ENCODE measurements at places on chromosomes 12 and 14. TPM values are rescaled to one million over a fixed set of nuclear protein-coding genes. Genes with fewer than 3 reads are reported as not detected.

DNA sequence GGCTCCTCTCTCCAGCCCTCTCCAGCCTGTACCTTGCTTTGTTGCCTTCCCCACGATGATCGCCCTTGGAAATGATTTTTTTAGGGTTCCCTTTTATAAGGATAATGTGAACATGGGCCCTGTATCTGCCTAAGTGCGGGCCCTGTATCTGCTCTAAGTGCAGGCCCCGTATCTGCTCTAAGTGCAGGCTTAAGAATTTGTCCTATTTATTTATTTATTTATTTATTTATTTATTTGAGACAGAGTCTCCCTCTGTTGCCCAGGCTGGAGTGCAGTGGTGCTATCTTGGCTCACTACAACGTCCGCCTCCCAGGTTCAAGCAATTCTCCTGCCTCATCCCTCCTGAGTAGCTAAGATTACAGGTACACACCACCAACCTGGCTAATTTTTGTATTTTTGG lies 22.5 kb downstream of the GALNT16 start:
- no peak for DNase-seq
- H3K27me3 ChIP-seq: no peaks in the 10 kb centered on the region
- H3K36me3 ChIP-seq: no peaks in the 10 kb centered on the region
- no peak overlapping the region for H3K4me3 ChIP-seq

GRCh38 chr12:3805077-3805476 lies 52.2 kb upstream of the CRACR2A start:
- H3K27me3 ChIP-seq: no peaks in the 10 kb centered on the region
- no peak overlapping the region for H3K4me3 ChIP-seq
- DNase-seq: no peak
- H3K36me3 ChIP-seq: peaks cover 6% of the 10 kb centered on the region

- DNase-seq: no peak
- no peak overlapping the region for H3K27ac ChIP-seq
- no peak overlapping the region for H3K4me3 ChIP-seq
Observed at GRCh38 chr12:39972119-39972518, 133.8 kb downstream of the SLC2A13 start.

DNA sequence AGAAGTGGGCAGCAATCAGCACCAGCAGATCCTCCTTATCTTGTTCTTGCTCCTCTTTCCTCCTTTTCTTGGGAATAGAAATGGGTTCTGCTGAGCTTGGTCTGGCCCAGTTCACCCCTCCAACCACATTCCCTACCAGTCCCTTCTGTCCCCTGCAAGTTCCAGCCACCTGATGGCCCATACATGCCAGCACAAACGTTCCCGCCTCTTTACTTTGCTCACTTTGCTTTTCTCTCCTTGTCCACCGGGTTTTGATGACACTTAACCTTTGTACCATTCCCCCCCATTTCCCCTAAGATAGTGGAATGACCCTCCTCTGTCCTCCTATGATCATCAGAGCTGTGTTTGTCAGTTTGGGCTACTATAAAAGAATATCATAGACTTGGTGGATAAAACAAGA lies 23.4 kb upstream of the EML1 start:
- H3K4me3 ChIP-seq: no peak overlapping the region
- H3K27me3 ChIP-seq: no peaks in the 10 kb centered on the region
- no peaks in the 10 kb centered on the region for H3K36me3 ChIP-seq
- DNase-seq: no peak

- no peak overlapping the region for H3K4me3 ChIP-seq
- DNase-seq: no peak
Observed at GRCh38 chr12:65490250-65490649, 211.8 kb downstream of the MSRB3 start.

GRCh38 chr14:104202259-104203070 lies 64.1 kb downstream of the KIF26A start:
- no peak for DNase-seq
- H3K4me3 ChIP-seq: no peak overlapping the region
- no peak overlapping the region for H3K27ac ChIP-seq
- H3K4me1 ChIP-seq: no peaks in the 10 kb centered on the region
- no peaks in the 10 kb centered on the region for H3K27me3 ChIP-seq

GRCh38 chr12:94135896-94136295 lies 12.5 kb upstream of the PLXNC1 start:
- H3K27me3 ChIP-seq: no peaks in the 10 kb centered on the region
- H3K4me3 ChIP-seq: no peak overlapping the region
- peaks cover 10% of the 10 kb centered on the region for H3K4me1 ChIP-seq

DNA sequence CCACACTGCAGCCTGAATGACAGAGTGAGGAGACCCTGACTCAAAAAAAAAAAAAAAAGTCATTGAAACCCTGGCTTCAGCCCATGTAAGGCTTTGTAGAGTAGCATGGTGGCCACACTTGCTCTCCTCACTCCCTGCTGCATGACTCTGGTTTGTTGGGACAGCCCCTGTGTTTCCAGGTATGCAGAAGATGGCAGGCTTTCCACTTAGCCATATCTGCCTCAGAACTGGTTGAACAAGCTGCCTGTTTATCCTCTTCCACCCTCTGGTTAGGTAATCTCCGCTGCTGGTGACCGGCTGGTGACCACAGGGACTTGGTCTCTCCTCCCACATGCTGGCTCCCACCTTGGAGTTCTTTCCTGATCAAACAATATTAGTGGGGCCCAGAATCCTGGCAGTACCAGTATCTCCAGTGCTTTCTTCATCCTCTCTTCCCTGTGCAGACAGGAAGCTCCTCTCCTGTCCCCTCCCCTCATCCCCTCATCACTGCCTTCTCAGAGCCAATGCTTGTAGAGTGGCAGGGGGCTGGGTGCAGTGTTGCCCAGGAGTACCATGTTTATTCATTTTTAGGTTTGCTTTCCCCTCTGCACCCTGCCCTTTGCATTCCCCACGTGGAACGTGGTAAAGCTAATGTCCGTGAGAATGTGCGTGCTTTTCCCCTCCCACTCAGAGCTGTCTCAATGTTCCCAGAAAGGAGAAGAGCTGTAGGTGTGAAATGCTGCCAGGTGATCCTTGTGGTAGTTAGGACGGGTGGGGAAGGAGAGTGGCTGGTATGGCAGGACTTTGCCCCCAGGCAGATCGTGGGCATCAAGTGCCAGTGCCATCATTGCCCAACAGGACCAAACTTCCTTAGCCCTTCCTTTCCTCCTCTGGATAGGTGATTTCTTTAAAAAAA lies 11.3 kb downstream of the ABHD12B start:
- no peak for DNase-seq
- no peak overlapping the region for H3K4me3 ChIP-seq
- H3K27me3 ChIP-seq: peaks cover 12% of the 10 kb centered on the region
- H3K36me3 ChIP-seq: no peaks in the 10 kb centered on the region

Gene RNASE3
- not detected for total RNA-seq

Gene PLXNC1
- total RNA-seq: 33.6 TPM

Gene RPL10L
- not detected for total RNA-seq

All from B cell (primary cell).